ENCODE measurements at places on chromosomes 1 and 21.

DNA sequence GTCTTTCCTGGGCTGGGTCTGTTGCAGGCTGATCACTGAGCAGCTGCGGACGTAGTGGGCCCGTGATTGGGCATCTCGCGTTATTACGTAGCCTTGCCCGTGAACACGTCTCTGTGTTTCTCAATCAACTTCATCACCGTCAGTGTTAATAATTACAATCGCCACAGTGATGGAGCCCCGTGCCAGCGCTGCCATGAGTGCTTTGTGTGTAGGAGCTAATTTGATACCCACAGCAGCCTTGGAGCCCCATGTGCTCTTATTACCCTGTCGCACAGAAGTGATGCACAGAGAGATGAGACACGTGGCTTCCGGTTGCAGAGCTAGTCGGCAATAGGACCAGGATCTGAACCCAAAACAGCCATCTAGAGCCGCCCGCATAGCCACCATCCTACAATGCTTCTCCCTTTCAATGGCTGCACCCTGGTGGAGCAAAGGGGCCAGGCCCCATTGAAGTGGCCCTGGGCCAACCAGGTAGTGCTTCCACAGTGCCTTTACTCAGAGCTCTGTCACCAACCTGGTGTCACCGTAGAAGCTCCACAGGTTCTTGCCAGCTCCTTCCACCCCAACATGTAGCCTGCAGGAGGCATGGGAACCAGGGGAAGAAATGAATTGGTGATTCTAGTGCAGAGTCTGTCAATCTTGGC lies 398.5 kb upstream of the VAMP3 start:
- no peak for DNase-seq

GRCh38 chr1:244893836-244894235 lies 29.5 kb upstream of the HNRNPU start:
- DNase-seq: no peak

DNA sequence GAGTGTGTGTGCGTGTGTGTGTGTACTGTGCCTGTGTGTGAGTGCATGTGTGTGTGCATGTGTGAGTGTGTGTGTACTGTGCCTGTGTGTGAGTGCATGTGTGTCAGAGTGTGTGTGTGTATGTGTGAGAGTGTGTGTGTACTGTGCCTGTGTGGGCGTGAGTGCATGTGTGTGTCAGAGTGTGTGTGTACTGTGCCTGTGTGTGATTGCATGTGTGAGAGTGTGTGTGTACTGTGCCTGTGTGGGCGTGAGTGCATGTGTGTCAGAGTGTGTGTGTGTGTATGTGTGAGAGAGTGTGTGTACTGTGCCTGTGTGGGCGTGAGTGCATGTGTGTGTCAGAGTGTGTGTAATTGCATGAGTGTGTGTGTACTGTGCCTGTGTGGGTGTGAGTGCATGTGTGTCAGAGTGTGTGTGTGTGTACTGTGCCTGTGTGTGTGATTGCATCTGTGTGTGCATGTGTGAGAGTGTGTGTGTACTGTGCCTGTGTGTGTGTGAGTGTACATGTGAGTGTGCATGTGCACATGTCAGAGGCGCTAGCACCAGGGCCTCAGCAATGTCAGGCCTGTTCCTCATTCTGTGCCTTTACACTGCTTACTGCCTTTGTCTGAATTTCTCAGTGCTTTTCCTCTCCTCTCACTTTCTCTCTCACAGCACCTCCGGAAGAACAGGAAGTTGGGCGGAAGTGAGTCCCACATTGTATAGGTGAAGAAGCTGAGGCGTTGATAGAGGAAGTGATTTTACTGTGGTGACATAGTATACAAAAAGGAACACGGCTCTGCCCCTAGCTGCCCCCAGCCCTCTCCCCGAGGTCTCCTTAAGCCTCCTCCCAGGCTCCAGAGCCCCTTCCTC lies 4.9 kb downstream of the SLC5A9 start:
- no peak for DNase-seq

DNA sequence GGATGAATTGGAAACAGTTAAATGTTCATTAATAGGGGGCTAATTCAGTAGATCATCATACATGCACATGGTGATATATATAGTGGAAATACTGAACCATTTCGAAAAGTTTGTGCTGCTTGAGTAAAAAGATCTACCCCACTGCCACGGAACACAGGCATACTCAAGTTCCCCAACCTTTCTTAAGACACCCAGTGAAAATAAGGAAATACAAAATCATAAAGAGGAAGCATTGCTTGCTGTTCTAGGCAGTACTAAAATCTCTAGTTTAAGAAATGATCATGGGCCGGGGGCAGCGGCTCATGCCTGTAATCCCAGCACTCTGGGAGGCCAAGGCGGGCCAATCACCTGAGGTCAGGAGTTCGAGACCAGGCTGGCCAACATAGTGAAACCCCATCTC lies 37.6 kb upstream of the KIRREL1 start:
- no peak for DNase-seq

GRCh38 chr1:228212966-228213844 lies 5.4 kb downstream of the OBSCN start:
- DNase-seq: peak; percentile 90

- DNase-seq: no peak
Observed at GRCh38 chr1:101781201-101781831, 215.4 kb downstream of the OLFM3 start.

- no peak for DNase-seq
Observed at GRCh38 chr1:208717525-208717924, 473.3 kb upstream of the PLXNA2 start.

DNA sequence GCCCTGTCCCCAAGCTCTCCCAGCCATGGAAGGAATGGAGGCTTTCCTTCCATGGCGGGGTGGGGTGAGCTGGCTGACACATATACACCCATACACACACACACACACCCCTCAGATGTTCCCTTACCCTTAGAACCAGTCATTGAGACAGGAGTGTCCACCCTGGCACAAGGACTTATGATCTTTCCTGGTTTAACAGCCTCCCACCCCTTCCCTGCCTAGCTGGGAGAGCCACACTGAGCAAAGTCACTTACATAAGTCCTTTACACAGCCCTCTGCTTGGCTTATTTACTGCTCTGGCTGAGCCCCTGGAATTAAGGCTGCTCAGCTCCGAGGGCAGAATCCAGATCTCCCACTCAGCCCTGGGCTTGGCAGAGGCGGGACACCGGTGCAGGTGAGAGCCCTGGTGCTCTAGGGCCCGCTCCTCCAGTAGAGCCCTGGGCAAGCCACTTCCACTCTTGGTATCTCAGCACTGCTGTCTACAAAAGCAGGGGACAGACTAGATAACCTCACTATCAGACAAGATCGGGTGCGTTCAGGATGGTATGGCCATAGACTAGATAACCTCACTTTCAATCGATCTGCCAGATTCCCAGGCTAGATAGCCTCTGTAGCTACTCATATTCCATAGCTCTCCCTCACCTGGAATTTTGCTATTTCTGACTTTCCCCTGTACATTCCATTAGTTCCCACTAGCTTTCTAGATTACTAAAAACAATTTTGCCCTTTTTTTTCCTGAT lies 16.7 kb downstream of the SLC6A9 start:
- no peak for DNase-seq

DNA sequence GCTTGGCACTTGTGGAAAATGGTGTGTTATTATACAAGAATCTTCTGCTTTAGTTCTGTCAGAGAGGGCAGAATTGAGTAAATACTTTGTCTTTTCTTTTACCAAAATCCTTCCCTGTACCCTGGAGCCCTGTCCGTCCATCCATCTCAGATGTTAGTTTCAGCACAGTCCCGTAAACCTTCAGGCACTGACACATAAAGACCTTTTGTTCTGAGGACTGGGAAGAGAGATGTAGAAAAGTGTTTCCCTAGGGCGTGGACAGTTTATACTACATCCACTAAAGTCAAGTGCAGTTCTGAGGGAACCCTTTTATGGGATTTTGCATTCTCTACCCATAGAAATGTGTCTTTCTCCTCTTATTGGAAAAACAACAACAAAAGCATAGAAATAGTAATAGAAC lies 162.4 kb downstream of the PDE4B start:
- no peak for DNase-seq

GRCh38 chr1:118918230-118918939 lies 69.8 kb downstream of the TBX15 start:
- DNase-seq: no peak

DNA sequence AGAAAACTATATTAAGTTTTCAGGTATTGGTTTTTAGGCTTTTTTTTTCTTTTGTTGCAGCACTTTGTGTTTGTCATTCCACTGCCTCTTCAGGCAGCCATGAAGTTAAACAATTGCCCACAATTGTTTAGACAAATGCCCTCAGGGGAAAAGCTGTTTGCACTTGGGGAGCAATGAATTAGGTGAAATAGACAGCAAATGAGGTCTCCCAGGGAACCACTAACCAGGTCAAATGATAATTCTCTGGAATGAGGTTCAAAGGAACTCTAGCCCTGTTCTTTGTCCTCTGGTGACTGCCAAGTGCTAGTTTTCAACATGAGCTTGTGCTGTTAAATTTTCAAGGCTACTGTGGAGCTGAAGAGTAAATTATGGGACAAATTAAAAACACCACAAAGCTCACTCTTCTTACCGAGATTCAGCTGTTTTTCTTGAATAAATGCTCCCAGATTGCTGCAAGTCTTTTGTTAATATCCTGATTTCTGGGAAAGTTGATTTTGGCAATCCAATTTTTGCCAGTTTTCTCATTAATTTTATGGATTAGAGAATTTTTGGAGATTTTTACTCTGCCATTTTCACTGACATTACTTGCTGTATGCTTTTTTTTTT lies 15.1 kb upstream of the MAB21L3 start:
- no peak for DNase-seq

DNA sequence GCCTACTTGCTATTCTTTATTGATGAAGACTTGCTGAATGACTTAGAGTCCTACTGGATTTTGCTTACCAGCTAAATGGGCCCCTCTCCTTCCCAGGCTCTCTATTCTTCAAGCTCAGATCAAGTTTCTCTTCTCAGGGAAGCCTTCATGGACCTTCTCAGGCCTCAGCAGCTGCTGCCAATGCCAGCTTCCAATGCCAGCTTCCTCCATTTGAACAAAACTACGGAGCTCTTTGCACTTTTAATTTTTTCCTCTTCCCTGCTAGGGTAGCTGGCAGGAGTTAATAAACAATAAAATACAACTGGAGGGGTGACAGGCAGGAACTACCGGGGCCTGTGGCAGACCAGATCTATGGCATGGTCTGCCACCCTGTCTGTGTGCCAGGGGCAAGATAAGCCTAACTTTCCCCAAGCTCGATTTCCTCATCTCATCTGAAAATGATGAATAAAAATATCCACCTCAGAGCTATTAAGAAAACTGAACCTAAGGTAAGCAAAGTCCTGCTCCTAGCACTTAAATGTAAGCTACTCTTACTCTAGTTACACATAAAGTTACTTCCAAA lies 995 bp upstream of the IPO13 start:
- no peak for DNase-seq

GRCh38 chr1:111633736-111634247 lies 14.2 kb downstream of the RAP1A start:
- no peak for DNase-seq

DNA sequence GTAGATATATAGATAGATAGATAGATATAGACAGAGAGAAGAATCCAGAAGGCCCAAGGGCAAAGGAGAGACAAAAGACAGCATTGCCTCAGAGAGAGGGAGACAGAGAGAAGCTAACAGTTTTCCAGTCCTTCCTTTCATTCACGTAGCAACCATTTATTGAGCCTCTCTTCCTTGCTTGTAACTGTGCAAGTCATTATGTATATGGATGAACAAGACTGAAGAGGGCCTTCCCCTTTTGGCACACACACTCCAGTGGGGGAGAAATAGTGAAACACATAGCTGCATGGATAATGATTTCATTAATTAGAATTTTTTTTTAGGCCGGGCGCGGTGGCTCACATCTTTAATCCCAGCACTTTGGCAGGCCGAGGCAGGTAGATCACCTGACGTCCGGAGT lies 74.8 kb upstream of the PUM1 start:
- DNase-seq: no peak

- peak; percentile 35 for DNase-seq
Observed at GRCh38 chr1:179867493-179868330, 9.9 kb downstream of the TOR1AIP2 start.

DNA sequence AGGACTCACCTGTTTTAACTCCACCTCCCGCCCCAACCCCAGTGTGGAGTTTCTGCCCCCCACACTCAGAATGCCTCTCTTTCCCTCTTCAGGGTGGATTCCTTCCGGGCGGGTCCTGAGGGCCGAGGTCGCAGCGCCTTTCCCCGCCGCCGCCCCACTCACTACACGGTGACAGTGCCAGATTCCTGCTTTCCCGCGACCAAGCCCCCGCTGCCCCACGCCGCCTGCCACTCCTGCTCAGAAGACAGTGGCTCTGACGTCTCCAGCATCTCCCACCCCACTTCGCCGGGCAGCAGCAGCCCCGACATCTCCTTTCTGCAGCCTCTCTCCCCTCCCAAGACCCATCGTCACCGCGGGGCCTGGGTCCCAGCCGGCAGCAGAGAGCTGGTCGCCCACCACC lies 16.7 kb downstream of the INAVA start:
- DNase-seq: no peak

DNA sequence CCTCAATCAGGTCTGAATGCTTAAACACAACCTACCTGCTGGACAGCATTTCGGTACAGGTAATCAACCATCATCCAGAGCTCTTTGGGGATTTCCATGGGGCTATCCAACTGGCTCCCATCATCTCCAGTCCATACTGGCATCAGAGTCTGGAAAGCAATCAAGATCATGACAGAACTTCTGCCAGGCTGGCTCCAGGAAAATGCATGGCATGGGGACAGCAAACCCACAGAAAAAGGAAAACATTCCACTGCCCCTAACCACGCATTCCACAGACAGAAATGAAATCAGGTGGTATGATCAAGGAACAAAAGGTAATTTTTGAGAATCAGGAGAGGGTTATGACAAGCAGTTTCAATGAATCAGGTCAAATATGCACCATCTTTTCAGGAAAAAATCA lies 9.1 kb upstream of the MTF1 start:
- no peak for DNase-seq

GRCh38 chr1:47416319-47417169 lies 459 bp downstream of the FOXE3 start:
- DNase-seq: no peak

DNA sequence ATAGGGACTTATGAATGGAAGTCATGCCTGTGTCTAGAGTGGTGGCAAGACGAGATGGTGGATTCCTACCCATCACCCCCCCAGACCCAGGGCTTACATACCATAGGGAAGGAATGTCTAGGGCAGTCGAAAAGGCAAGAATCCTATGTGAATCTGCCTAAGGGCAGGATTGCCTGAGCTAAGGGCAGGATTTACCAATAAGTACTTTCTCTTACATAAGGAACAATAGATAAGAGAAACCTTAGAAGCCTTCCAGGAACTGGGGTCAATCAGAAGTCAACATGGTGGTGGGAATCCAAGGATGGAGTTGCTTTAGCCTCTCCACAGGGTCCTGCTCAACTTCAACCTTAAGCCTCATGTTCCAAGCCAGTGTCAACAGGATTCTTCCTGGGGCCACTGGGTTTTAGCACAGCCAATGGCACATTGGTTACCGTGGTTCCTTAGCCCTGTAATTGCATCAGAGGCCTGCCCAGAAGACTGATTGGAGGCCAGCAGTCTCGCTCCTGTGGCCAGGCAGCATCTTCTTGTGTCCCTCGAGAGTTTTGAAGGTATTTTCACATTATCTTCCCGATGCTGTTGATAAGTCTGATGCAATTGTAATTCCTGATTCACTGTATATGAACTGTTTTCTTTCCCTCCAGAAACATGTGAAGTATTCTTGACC lies 20.7 kb downstream of the BACE2 start:
- DNase-seq: no peak

- DNase-seq: no peak
Observed at GRCh38 chr1:230807561-230808280, 60.5 kb downstream of the CAPN9 start.

- DNase-seq: no peak
Observed at GRCh38 chr21:45861156-45861870, 120.3 kb upstream of the COL6A1 start.

GRCh38 chr1:224432672-224433040 lies 1.9 kb downstream of the WDR26 start:
- DNase-seq: no peak

- DNase-seq: no peak
Observed at GRCh38 chr1:229064320-229065168, 206.4 kb upstream of the RAB4A start.
